ENCODE measurements at places on chromosomes 7 and 10.

GRCh38 chr10:97866524-97867219 is 17.0 kb downstream of the GOLGA7B start:
- DNase-seq: no peak

- DNase-seq: no peak
Measured at GRCh38 chr10:30857803-30858202, 173.9 kb downstream of the ZNF438 start.

- DNase-seq: no peak
Measured at GRCh38 chr10:44879531-44879899, 31.6 kb upstream of the TMEM72 start.

DNA sequence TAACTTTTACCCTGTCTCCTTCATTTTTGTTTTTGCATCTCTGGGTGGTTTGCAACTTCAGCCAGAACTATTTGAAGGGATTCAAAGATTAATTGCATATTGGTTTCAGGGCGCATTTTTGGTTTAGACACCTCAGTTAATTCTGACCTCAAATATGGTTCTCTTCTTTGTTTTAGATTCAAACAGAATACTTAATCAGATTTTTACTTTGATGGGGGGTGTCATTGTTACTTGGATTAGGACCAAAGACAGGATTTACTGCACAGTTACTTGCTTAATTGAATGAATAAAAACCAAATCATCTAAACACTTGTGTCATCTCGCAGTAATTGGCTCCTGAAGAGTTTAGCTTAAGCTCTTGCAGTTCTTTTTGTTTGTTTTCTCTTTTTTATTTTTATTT is 100.9 kb downstream of the PHTF2 start:
- DNase-seq: no peak

GRCh38 chr10:84549368-84550165 is 221.2 kb downstream of the CCSER2 start:
- no peak for DNase-seq

All from naive thymus-derived CD8-positive, alpha-beta T cell (primary cell).